ENCODE measurements at places on chromosomes 13 and 19.

DNA sequence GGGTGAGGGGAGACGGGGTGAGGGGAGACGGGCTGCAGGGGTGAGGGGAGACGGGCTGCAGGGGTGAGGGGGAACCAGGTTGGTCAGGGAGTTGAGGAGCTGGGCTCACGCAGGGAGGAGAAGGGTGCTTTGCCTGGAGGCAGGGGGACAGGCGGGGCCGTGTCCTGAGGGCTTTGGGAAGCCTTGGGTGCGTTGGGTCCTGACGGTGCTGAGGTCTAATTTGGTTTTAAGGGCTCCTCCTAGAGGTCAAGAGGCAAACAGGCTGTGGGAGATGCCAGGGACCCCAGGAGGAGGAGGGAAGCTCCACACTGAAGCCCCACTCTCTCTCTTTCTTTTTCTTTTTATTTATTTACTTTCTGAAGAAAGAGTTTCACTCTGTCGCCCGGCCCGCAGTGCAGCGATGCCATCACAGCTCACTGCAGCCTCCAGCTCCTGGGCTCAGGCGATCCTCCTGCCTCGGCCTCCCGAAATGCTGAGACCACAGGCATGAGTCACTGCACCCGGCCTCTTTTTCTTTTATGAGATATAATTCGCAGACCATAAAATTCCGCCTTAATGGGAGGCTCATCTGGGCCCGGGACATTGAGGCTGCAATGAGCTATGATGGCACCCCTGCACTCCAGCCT is 9.3 kb upstream of the MISP start:
- DNase-seq, result no peak

DNA sequence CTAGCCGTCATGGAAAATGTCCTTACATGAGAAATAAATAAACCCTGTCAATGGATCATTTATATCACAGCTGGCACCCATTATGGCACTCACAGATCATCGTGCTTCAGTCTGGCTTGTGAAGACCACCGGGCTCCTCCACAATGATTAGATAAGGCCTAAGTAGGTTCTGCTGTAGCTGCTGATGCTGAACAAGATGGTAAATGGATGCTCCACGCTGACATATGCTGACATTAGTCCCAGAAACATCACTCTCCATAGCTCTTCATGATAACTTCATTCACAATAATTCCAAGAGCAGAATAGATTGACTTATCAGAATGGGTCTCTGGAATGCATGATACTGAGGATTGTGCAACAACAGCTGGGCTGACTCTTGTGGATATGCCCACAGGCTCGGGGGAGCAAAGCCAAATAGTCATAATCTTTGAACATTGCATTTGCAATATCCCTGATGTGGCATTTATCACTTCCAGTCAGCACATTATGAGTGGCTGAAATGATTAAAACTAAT is 63.8 kb upstream of the RXFP2 start:
- no peak for DNase-seq

- no peak for DNase-seq
Observed at GRCh38 chr19:40214936-40215335, 3.2 kb downstream of the TTC9B start.

DNA sequence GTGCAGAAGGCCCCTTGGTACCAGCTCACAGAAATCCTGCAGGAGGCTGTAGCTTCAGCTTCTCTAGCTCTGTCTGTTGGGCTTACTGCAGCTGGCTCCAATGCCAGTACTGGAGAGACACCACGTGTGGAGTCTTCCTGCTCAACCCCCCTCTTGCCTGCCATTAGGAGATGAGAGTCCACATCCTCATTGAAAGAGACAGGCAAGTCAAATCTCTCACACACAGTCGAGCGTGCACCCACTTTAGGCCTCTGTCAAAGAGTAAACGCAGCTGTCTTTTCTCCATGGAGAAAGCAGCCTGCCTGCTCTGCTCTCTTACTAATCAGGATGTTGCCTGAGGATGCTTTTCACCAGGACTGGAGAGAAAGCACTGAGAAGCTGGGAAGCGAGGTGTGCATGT is 523.0 kb upstream of the NBEA start:
- no peak for DNase-seq

GRCh38 chr19:11737964-11738745 is 591 bp downstream of the ZNF823 start:
- peak; percentile 56 for DNase-seq

DNA sequence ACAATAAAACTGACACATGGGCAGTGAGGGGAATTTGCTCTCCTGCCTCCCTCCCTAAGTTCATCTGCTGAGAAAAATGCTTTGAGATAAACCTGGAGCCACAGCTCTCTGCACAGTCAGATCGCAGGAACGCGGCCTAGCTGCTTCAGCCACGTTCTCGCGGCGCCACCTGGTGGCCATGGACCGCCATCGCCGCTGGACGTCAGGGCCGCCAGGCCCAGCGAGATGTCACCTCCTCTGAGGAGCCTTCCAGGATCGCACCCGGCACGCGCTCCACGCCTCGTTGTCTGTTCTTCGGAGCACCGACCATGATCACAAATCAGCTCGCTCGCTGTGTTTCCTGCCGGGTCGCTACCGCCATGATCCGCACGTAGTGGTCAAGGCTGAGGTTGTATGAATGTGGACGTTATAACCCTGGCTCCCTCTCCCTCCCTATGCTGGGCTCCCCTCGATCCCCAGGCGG is 20.6 kb upstream of the USP29 start:
- peak; percentile 79 for DNase-seq

GRCh38 chr19:2546128-2547032 is 70.5 kb downstream of the GADD45B start:
- DNase-seq, result no peak

- DNase-seq, result peak; percentile 39
Observed at GRCh38 chr13:95624020-95624419, 20.5 kb downstream of the DZIP1 start.

DNA sequence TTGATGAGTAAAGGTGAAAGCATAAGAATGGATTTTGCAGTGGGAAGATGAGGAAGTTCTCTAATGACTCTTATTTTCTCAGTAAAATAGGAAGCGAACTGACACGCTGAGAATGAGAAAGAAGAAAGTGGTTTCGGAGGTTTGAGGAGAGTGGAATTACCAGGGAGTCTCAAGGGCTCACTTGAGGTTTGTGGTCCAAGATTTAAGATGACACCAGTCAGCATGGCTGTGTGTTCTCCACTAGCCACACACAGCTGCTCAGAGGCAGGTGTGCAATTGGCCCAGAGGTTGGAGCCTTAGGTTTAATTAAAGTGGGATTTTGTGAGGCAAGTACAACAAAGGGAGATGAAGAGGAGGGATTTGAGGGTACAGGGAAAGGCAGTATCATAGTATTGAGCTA is 99.6 kb upstream of the NBEA start:
- DNase-seq, result no peak

- DNase-seq, result no peak
Observed at GRCh38 chr13:111011899-111012298, 97.0 kb upstream of the ANKRD10 start.

DNA sequence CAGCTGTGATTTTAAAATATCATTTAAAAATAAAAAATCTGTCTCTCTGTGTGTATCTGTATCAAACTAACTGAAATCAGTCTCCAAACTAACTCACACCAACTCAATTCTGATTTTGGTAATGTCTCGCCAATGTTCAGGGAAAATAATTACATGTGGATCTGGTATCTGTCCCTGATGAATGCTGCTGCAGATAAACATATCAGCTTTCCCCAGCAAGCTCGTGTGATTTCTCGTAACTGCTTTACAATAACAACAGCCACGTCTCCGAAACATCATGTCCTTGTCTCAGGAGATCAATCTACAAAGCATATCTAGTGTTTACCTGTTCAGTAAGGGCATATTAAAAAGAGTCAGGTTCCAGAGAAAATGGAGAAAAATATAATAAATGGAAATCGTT is 129.0 kb downstream of the IRS2 start:
- no peak for DNase-seq
